ENCODE measurements at places on chromosomes 3 and 15.
A peak's percentile ranks its signal among the peaks of the same experiment; 100 is the strongest.

DNA sequence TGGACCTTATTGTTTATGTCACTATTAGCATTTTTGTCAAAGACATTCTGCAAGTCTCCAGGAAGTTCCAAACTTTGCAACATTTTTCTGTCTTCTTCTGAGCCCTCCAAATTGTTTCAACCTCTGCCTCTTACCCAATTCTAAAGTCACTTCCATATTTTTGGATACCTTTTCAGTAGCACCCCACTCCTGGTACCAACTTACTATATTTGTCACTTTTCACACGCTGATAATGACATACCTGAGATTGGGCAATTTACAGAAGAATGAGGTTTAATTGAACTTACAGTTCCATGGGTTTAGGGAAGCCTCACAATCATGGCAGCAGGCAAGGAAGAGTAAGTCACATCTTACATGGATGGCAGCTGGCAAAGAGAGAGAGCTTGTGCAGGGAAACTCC, 1206.5 kb upstream of the EPHA6 start:
- DNase-seq = no peak

DNA sequence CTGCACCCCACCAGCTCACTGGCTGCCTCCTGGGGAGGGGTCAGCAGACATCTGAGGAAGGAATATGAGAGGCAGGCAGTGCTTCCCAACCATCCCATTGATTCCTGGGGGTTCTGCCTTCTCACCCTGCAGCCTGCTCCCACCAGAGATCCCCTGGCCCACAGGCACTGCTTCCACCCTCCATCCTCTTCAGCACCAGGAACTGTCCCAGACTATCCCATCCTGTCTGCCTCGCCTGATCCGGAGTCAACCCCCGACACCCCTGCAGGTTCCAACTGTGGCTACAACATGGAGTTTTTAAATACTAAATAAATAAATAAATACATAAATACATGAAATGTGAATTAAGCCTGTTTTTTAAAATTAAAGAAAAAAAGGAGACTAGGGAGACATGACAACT, 43.6 kb downstream of the CACNA2D2 start:
- no peak for DNase-seq

DNA sequence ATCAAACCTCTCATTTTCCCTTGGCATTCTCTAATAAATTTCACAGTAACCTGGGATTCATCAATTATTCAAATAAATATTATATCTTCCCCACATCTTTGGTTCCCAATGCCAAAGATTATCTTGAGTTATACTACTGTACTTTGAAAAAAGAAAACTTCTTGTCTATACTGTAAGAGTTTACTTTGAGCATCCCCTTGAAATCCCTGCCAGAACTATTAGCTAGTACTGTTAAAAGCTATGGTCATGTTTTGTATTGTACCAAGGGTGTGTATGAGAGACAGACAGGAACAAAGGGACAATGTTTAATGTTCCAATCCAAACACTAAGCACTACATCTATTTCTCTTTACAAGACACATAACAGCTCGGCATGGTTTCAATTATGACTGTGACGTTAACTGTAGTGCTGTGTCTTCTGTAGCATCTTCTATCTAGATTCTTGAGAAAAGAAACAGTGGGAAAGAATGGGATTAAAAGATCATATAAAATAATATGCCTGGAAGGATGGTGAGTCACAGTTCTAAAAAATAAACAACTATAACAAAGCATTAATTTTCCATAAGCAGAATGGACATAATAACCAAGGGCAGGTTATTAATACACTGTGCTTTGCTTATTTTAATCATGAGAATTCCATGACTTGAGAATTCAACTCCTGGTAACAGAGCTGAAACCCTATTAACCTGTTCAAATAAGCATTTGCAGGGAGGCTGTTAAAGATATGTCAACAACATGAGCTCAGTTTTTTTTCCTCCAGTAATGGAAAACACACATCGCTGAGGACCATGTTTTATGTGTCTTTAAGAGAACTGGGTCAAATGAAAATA, 71.1 kb downstream of the ALDH1A2 start:
- no peak for DNase-seq

DNA sequence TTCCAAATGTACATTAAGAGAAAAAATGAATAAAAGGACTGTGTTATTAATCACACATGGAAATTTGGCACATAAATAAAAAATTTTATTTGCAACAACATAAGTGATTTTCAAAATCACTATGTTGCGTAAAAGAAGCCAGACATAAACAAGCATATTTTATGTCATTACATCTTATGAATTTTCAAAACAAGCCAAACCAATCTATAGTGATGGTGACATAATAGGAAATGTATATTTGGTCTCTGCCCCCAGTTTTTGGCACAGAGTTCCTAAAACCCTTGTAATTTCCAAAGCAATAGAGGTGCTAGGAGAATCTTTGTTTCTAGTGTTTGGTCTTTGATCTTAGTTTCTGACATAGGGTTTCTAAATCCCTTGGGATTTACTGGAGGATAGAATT, 543.3 kb downstream of the ZBBX start:
- no peak for DNase-seq

DNA sequence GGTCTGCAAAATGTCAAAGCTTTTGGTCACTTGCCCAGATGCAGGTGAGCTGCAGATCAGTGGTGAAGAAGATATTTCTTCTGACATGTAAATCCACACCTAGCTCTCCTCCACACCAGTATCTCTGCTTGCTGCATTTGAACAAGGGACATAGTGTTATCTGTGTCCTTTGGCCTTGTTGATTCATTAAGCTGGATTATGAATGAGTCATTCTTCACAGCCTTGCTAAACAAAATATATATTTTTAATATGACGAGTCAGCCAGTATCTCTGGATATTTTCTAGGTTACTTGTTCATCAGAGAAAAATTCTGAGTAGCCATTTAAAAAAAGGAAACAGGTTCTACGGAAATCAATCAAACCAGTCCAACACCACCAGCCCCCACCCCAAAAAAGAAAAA, 190.6 kb upstream of the ADAMTS9 start:
- no peak for DNase-seq

DNA sequence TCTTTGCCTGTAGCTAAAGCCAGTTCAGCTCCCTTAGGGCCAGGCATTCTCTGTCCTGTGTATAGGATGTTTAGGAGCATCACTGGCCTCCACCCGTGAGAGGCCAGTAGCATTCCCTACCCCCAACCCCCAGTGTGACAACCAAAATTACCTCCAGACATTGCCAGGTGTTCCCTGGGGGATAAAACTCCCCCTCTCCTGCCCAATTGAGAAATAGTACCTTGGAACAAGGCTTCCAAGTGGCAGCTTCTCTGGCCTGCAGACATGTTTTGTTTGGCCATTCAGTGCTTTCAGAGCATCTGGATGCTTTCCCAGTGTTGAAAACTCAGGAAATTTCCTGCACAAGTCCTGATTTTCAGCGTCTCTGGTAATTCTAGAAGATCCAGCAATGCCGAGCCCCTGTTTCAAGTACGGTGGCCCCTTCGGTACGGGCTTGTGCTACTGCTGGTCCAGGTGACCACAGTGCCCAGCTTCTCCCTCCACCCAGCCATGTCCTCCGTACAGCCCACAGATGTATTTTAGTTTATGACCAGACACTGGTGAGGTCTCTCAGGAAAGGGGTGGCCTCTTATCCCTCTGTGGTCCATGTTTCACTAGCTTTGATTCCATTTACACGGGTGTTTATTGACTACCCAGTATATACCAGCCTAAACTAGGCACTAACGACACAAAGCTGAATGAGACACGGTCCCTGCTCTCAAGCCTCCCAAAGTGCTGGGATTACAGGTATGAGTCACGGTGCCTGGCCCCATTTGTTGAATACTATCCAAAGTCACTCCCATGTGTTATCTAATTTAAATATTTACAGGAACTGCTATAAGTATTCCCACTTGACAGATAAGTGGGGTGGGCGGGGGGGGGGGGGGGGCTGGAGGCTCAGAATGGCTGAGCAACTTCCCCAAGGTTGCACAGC, 125.4 kb upstream of the RAD18 start:
- peak; percentile 5 for DNase-seq

GRCh38 chr3:12869035-12869621, 27.8 kb upstream of the RPL32 start:
- no peak for DNase-seq

GRCh38 chr3:104396974-104397669, 969.6 kb upstream of the ALCAM start:
- no peak for DNase-seq

GRCh38 chr3:171981271-171981605, 58.1 kb upstream of the FNDC3B start:
- no peak for DNase-seq

DNA sequence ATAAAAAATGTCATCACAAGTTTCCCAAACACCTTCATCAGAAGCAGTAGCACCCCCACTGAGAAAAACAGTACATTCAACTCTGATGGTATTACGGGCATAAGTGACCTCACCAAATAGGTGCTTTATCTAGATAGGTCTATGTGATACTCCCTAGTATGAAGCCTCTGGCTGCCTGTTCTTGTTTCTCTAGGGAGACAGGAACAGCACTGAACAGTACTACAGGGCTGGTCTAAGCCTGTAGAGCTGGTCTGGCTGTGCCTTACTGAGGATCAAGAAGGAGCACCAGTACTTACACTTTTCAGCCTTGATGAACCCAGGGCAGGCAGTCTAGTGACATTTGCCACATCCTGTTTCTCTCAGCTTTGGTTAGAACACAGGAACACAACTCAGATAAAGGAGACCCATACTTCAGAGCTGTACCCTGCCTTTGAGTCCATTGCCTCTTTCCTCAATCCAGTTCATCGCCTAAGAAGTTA, 35.9 kb downstream of the OXNAD1 start:
- no peak for DNase-seq

DNA sequence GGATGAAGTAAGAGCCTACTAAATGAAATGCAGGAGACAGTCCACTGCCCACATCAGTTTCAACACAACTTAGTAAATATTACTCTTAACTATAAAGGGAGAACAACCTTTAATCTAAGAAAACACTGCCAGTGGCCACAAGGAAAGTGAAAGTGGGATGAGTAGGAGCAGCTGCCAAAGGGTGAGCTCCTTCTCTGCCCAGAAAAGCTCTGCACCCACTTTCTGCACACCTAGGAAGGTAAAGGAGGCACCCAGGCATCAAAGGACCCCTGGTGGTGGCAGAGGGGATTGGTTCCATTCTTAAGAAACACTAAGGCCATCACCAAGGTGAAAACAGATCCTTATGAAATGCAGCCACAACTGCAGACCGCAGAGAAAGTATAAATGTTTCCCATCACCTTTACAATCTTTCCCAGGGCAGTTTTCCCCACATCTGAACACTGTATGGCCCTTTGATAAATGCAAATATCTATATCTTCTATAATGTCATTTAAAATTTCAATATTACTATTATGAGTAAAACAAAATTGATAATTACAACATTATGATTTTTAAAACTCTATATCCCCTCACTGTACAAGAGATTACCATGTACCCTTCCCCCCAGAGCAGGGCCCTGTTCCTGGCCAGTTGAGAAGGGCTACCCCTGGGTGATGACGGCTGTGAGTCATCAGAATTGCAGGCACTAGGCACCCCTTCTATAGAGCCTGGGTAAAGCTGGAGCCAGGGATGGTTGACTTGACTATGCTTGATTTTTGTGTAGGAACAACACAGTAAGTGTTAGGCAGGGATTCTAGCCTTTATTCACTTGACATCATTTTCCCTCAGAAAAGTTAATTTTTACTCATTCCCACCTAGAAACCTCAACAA, 92.0 kb downstream of the SNRK start:
- DNase-seq = no peak

DNA sequence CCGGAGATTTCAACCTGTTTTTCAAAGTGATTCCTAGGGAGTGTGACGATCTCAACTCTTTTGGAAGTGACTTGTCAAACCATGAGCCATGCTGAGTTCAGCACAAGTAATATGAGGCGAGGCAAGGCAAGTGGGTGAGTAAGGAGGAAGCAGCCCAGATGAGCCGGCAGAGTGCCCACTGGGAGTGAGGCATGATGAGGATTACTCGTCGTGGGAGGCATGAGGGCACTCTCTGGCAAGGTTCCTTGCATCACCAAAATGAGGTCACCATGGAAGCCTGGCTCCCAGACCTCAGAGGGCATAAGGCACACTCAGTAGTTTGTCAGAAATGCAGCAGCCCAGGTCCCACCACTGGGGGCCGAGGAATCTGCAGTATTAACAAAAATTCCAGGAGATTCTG, 636.1 kb downstream of the MAGI1 start:
- peak; percentile 62 for DNase-seq

- peak; percentile 72 for DNase-seq
Observed at GRCh38 chr3:195863121-195864061, 45.0 kb downstream of the TNK2 start.

GRCh38 chr15:99426431-99427105, 139.2 kb upstream of the MEF2A start:
- no peak for DNase-seq

GRCh38 chr3:134927599-134927998, 132.5 kb downstream of the EPHB1 start:
- DNase-seq = no peak

GRCh38 chr3:39577541-39577940, 110.1 kb downstream of the MOBP start:
- no peak for DNase-seq

DNA sequence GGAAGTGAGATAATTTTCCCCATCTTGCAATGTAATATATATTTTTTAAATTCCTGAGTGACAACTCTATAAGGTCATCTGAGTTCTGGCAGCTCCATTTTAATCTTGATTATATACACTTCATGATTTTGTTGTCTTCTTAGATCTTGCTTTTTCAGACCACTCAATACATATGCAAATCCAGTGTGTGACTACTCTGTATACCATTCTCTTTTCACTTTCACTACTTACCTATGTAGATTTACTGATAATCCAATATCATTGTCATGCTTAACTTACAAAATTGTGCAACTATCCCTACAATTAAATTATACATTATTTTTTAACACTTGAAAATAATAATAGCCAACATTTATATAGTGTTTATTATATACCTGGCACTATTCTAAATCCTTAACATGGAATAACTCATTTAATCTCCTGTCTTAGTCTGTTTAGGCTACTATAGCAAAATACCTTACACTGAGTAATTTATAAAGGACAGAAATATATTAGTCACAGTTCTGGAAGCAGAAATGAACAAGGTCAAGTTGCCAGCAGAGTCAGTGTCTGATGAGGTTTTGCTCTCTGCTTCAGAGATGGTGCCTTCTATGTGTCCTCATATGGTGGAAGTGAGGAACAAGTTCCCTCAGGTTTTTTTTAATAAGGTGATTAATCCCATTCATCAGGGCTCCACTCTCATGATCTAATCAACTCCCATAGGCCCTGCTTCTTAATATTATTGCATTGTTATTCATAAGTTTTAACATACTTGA, 338.5 kb downstream of the TUSC7 start:
- DNase-seq = no peak

DNA sequence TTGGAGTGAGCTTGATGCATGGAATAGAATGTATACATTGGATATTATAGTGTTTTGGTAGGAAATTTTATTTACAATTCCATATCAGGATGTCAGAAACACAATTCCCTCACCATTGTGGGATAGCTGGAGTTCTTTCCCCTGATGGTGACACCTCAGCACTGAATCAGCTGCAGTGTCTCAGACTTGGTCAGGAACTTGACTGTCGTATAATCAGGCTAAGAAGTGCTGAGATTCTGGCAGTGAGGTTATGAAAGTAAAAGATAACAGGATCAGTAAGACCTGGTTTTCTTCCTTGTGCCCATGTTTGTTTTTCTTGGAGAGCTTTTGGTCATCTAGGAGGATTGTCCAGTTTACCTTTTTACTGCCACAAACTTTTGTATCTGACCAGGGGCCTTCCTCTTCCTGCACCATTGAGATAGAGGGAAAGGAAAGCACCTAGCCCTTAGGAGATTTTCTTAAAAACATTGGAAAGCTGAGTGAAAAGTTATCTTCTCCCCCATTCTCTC, 27.3 kb upstream of the ST3GAL6 start:
- no peak for DNase-seq

Data from AG09319 (cell line).